Psoas muscle (tissue), 8 donors: ENCODE measurements at places on chromosomes 3 and 15. TPM values are rescaled to one million over a fixed set of nuclear protein-coding genes. Genes with fewer than 3 reads are reported as not detected.

DNA sequence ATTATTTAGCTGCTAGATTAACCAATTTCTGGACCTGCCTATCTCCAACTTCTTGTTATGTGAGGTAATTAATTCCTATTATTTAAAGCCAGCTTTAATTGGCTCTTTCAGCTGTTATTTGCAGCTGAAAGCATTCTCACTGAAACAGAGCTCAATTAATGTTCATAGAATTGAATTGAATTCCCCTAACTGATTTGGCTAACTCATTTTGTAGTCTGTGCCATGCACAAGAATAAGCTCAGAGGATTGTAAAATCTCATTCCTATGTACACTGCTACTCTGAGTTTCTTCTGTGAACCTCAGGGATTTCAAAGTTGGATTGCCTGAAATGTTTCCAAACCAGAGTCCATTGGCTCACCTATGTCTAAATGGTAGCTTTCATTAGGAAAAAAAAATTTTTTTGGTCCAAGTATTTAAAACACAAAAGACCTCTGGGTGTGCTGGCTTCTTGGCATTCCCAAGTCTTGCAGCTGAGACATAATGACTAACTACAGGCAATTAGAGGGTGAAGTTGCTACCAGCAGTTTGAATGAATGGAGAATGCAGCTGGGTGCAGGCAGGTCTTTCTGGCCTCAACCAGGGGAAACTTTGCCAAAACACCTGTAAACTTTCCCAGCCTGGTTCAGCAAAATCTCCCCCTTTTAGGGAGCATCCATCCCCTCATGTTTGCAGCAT, 134.3 kb downstream of the EDEM1 start:
- DNase-seq = no peak
- no peaks in the 10 kb centered on the region for H3K36me3 ChIP-seq
- H3K4me3 ChIP-seq = no peak overlapping the region
- no peak overlapping the region for H3K27ac ChIP-seq
- H3K4me1 ChIP-seq = no peaks in the 10 kb centered on the region
- H3K27me3 ChIP-seq = no peaks in the 10 kb centered on the region

- H3K27me3 ChIP-seq = no peaks in the 10 kb centered on the region
- H3K4me1 ChIP-seq = no peaks in the 10 kb centered on the region
- H3K4me3 ChIP-seq = no peak overlapping the region
- H3K27ac ChIP-seq = no peak overlapping the region
Observed at GRCh38 chr3:178518660-178519396, 17.4 kb upstream of the KCNMB2 start.

Gene PAQR5
- not detected for total RNA-seq

Gene ASB14
- total RNA-seq = 5.0 TPM
